ENCODE measurements at places on chromosomes 12 and 14. TPM values are rescaled to one million over a fixed set of nuclear protein-coding genes. Genes with fewer than 3 reads are reported as not detected.

Gene PTPRQ
- total RNA-seq, result 1.3 TPM

Gene ZNF219
- 4.6 TPM for total RNA-seq

Gene KRT7
- 3.5 TPM for total RNA-seq

GRCh38 chr12:53082637-53083175, 3.5 kb upstream of the SPRYD3 start:
- DNase-seq, result no peak

DNA sequence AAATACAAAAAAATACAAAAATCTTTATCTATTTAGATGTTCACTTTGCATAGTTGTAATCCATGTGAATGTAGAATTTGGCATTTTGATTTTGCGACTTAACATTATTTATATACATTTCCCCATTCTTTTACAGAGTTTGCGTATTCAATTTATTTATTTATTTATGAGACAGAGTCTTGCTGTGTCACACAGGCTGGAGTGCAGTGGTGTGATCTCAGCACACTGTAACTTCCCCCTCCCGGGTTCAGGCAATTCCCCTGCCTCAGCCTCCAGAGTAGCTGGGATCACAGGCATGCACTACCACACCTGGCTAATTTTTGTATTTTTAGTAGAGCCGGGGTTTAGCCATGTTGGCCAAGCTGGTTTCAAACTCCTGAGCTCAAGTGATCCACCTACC, 25.3 kb upstream of the STRN3 start:
- no peak for DNase-seq

DNA sequence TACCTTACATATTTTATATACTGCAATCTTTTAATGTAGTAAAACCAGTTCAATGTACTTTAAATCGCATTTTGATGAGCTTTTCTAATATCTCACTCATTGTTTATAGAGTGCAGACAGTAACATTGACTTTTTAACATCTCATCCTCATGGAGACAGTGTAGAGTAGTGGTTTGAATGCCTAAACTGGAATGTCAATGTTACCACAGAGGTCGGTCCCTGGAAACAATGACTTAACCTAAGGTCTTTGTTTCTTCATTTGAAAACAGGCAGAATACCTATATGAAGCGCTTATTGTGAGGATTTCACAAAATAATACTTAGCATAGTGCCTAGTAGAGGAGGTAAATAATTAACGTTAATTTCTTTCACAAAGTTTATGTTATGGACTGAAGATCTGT, 5.0 kb downstream of the CDK17 start:
- DNase-seq, result no peak

- DNase-seq, result peak; percentile 46
Observed at GRCh38 chr14:22314183-22314820, 274.7 kb downstream of the DAD1 start.

DNA sequence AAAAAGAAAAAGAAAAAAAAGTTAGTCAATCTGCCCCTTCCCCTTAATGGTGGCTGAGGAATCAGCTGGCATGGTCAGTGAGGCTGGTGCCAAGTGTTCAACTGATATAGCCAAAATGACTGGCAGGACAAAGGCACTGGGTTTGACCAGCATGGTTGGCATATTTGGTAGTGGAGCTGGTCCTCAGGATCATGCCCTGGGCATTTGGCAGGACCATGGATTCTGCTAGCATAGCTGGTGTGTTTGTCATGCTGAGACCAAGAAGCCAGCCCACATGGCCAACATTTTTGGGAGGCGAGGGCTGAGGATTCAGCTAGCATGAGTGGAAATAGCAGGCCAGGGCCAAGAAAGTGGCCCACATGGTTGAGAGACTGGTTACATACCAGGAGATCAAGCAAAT, 136.5 kb downstream of the FBXL14 start:
- DNase-seq, result peak; percentile 95
